ENCODE measurements at places on chromosomes 2 and 18. TPM values are rescaled to one million over a fixed set of nuclear protein-coding genes. Genes with fewer than 3 reads are reported as not detected.

Gene PDCD1
- polyA plus RNA-seq: 0.11 TPM

Gene SMCHD1
- polyA plus RNA-seq: 65.8 TPM

Gene HADHB
- 205 TPM for polyA plus RNA-seq

Gene RUFY4
- 0.08 TPM for polyA plus RNA-seq

Gene RBM43
- 16.9 TPM for polyA plus RNA-seq

Gene RGPD8
- 3.6 TPM for polyA plus RNA-seq

GRCh38 chr2:205763708-205764211 is 81.5 kb downstream of the NRP2 start:
- DNase-seq: no peak

DNA sequence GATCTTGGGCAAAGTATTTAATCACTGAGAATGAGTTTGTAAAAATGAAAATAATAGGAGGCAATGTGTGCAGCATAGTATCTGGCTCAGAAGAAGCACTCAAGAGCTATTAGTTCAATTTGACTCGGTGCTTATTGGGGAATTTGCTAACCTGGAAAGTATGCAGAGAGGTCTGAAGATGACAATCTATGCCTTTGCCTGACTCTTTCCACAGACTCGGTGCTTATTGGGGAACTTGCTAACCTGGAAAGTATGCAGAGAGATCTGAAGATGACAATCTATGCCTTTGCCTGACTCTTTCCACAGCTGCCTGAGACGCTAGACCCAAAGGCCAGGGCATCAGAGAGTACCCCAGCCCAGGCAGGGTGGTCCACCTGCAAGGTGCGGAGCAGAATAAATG is 12.2 kb upstream of the SH3BP4 start:
- DNase-seq: no peak

GRCh38 chr2:217832115-217832514 is 170.7 kb downstream of the TNS1 start:
- DNase-seq: no peak

GRCh38 chr2:56450047-56450446 is 266.3 kb downstream of the CCDC85A start:
- no peak for DNase-seq

GRCh38 chr2:29829841-29830240 is 91.5 kb downstream of the ALK start:
- no peak for DNase-seq

DNA sequence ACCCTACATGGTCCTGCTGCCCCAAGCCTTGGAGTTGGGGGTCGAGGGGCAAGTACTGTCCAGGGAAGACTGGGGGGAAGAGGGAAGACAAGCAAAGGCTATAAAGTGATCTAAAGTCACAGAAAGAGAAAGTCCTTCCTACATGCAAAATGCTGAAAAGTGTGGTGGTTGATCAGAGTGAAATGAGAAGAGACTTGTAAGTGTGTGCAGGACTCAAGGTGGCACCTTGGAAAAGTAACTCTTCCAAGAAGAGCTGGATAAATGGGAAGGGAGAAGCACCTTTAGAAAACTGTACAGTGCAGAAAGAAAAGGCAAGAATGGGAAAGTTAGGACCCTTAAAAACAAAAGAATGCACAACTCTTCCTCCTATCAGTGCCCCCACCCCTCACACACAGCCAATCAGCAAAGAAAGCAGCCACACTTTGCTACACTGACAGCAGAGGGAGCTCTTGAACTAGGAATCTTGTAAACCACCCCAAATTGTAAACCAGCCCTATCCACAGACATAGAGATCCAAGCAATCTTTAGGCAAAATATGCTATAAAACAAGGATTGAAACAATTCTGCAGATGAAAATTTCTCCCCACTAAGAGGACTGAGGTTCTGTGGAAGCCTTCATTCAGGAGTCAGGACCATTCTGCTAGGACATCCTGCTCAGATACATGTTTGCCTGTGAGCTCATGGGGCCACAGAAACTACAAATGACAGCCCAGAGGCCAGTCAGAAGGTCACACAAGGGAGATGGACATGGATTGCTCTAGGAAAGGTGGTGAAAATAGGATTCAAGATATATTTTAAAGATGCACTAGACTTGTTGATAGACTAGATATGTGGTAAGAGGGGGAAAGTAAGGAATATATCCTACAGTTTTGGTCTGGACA is 146.4 kb downstream of the FTCDNL1 start:
- no peak for DNase-seq

- DNase-seq: no peak
Measured at GRCh38 chr2:120300385-120300784, 45.6 kb upstream of the INHBB start.

GRCh38 chr2:11955314-11955713 is 208.9 kb downstream of the LPIN1 start:
- DNase-seq: no peak

DNA sequence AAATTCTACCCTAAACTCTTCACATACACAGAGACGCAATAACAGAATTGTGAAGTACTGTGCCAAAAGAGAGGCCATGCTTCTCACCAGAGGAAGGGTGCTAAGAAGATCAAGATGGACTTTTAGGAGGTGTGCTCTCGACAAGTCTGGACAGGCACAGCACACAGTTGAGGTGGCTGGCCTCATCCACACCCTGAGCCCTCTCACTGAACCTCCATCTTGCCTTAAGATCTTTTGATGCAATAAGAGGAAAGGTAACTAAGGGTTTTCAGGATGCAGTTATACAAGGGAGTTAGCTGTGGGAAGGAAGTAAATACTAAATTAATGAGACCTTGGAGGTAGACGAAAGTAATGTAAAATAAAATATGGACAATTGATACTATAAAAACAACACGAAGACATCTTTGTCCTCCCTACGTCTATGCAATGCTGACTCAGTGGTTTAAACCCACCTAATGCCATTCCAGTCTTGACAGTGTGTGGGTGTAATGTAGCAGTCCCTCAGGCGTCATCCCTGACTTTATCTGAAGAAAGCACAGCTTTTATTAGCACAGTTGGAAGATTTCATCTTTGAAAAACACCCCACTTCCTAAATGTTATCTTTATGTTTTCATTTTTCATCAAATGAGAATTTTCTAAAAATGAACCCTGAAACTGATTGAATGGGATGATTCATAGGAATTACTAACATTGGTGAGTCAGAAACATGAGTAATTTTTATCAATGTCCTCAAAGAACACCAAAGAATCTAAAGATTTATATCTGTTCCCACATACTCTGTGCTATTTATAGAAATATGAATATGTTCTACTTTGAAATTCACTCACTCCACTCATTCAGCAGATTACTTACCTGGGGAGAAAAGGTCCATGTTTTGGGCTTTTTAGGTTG is 34.0 kb upstream of the MALL start:
- DNase-seq: no peak

GRCh38 chr2:234368861-234369261 is 128.0 kb downstream of the ARL4C start:
- DNase-seq: no peak

DNA sequence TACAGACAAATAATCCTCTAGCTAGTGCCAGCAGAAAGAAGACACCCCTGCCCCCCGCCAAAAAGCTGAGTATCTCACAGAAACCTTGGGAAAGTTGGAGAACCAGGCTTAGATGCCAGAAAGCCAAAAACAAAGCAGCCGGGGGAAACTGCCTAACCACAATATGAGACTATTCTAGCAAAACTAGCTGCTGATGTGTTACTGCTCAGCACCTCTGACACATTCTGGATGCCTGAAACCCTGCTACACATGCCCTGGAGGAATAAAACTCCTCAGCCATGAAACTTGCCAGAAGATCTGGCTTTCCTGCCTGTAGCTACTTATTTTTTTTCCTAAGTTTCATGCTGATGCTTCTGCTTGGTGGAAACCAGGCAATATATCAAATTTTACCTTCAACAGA is 122.7 kb upstream of the GCFC2 start:
- no peak for DNase-seq

GRCh38 chr2:58156780-58157179 is 84.3 kb downstream of the FANCL start:
- no peak for DNase-seq

DNA sequence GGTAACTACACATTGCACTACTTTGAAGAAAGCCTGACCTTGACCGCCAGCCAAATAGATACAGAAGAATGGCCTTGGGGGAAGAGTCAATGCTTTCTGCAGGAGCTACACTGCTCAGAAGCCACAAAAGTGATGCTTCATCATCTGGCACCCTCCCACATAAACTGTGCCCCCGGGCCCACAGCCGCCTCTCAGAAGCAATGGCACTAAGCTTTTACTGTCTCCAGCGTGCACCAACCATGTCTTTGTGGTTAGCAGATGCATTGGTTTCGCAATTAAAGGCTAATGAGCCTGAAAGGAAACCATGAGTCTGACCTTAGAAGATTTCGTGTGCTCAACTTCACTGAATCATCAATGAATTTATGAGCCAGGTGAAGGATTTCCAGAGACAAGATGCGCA is 209.4 kb upstream of the TRIB2 start:
- DNase-seq: no peak

DNA sequence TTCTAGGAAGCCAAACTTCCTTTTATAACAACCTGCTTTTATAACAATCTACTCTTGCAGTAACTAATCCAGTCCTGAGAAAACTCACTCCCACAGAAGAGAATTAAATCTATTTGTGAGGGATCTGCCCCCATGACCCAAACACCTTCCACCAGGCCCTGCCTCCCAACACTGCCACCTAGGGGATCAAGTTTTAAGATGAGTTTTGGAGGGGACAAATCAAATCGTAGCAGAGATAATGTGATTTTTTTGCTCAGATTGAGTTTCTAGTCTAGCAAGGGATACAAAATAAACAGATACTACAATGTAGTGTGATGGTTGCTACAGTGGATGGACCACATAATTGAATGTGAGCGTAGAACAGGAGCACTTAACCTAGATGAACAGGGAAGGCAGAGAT is 52.2 kb downstream of the NCOA1 start:
- DNase-seq: no peak

DNA sequence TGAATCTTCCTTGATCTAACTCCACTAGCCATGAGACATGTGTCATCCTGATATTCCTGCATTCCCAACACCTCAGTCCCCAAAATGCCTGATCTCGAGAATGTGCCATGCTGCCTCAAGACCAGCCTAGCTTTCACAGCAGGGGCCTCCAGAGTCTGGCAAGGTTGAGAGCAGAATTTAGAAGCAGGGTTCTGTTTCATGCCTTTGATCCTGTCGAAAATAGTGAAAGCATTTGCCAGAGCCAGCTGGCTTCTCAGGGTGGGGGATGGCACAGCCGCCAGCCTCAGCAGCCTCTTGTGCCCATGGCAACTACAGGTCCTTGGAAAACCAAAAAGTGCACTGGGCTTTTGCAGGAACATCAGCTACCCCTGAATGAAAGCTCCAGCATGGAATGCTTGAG is 143.5 kb downstream of the RTN4 start:
- no peak for DNase-seq

All from right renal pelvis (tissue), 4 donors.